ENCODE measurements at places on chromosomes 7 and 10.

DNA sequence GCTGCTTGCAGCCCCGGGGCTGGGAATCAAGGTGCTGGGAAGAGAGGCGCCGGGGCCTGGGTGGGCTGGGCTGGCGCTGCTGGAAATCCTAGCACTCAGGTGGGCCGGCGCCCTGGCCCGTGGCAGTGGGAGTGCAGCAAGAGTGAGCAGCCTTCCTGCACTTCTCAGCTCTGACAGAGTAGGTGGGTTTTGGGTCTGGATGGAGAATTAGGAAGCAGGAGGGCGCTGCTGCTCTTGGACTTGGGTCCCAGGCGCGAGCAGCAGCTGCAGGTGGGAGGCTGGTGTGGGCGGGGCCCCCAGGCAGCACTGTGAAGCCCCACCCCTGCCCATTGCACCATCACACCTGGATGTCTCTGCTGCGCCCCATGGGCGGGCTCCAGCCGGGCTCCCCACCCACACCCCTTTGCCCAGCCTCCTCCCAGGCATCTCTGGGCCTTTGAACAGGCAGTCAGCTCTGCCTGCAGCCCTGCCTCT is 6.0 kb downstream of the BRI3 start:
- no peak for DNase-seq

DNA sequence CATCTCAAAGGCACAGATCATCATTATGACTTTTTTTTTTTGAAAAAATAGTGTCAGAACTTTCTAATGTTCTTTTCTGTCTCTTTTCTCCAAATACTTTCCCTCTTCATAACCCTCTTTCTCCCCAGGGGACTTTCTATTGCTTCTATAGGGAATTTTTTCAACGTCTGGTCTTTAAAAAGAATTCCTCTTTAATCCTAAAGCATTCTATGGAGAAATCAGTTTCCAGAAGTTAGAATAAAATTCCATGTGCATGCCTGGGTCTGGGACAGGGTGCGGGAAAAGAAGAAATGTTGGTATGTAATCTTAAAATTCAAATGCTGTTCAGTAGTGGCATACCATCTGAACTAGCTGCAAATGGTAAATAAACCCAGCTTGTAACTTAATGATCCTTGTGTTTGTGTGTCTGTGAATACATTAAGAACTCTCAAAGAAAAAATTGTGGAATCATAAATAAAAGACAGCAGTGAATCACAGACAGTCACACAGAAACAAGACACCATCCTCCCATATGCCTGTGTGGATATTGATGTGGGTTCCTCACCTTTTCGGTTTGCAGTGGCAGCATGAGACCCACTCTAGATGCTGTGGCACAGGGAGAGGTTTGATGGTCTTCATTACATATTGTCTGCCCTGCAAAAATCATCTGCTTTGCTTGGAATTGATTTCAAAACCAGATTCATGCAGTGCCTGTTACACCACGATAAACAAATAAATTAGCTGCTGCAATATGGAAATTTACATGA is 374.7 kb upstream of the NRP1 start:
- DNase-seq, result no peak

GRCh38 chr10:106107706-106108105 is 1056.8 kb downstream of the SORCS1 start:
- no peak for DNase-seq

GRCh38 chr10:130037169-130037661 is 73.1 kb upstream of the EBF3 start:
- no peak for DNase-seq

GRCh38 chr10:844552-844951 is 87.0 kb downstream of the LARP4B start:
- DNase-seq, result no peak

- DNase-seq, result no peak
These were observed 191.0 kb downstream of the MAD1L1 start for GRCh38 chr7:2041496-2042367.

GRCh38 chr10:103333934-103334520 is 16.9 kb downstream of the PCGF6 start:
- no peak for DNase-seq

- DNase-seq, result no peak
These were observed 139.6 kb downstream of the TSPAN12 start for GRCh38 chr7:120718361-120718760.

DNA sequence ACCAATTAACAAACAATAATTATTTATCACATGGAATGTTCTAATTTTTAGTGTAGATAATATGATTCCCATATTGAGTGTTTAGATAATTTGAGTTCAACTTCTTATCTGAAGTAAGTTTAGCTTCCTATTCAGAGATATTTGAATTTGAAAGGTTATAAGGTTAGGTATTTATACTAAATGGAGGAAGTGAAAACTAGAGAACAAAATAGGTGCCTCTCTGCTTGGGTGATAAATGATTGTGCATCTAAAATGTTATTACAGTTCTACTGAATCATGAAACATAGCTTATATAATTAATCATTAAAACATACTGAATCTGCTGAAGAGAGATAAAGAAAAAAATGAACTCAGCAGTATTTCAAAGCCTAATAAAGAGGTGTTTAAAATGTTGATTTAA is 1174.3 kb downstream of the XPNPEP1 start:
- DNase-seq, result no peak

- DNase-seq, result no peak
These were observed 26.1 kb upstream of the GRID1 start for GRCh38 chr10:86392723-86393094.

- DNase-seq, result no peak
These were observed 228.7 kb downstream of the FRMD4A start for GRCh38 chr10:14102056-14102455.

DNA sequence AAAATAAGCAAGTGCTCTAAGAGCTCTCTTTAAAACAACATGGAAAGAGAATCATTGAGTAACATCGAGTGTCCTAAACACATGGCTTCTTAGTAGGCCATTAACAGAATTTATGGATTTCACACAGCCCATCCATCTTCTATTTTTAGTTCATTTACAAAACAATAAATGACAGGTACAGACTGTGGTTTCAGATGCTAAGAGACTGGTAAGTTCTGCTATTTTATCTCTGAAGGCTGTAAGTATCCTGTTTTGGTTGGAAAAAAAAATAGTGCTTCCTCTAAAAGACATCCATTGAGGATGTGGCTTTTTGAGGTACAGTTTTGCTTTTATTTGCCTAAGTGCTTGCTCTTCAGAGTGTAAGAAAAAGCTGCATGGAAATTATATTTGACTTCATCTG is 27.4 kb upstream of the GNAI1 start:
- DNase-seq, result no peak

DNA sequence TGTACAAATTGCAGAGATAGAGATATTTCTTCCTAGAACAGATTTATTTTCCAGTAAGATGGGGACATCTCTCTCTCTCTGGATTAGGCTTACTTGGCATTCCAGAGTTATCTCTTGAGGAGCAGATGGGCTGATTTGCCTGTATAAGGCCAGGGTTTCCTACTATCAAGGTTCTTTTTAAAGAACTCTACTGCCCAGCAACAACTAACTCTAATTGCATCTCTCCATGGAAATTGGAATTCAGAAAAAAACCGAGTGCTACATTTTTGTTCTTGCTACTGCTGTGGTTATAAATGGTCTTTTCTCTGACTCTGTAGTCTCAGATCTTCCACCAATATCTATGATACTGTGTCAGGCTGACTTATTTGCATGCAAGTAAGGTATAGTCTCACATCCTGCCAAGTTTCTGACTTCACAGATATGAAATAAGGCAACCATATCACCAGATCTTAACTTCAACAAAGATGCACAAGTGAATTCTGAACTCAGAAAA is 161.1 kb downstream of the CRPPA start:
- DNase-seq, result no peak

GRCh38 chr7:80726666-80727065 is 88.2 kb downstream of the CD36 start:
- no peak for DNase-seq

DNA sequence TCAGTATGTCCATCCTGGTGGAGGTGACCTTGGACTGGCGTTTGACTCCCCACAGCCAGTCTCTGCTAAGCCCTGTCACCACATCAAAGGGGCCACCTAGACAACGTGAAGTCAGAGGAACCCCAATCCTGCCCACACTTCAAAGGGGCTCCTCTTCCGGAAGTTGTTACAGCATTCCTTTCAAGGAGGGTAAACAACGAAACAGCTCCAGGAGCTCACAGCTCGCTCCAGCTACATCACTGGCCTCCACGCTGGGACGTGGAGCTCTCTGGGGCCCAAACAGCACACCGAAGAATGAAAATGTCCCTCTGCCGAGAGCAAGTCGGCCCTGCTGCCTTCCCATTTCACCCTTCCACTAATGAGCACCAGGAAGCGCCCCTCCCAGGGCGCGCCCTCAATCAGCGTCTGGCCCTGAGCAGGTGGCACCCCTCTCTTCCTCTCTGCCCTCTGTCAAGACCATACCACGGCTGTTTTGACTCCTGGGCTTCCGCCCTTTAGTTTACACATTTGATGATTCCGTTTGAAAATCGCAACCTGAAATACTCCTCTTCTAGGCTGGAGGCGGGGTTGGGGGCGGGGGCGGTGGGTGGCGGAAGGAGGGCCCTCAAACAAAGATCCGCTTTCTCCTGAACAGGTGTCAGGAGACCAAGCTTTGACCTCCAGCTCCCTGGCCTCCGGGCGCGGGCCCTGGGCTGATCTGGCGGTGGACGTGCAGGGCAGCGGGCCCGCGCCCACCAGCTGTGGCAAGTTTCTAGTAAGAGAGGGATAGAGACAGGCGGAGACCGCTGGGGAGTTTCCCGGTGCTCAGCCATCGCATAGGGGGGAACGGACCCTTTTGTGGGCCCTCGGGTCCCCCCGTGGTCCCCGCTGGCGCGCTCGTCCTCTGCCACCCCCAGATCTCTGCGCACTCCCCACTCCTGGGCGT is 53.1 kb upstream of the KDM7A start:
- DNase-seq, result no peak

DNA sequence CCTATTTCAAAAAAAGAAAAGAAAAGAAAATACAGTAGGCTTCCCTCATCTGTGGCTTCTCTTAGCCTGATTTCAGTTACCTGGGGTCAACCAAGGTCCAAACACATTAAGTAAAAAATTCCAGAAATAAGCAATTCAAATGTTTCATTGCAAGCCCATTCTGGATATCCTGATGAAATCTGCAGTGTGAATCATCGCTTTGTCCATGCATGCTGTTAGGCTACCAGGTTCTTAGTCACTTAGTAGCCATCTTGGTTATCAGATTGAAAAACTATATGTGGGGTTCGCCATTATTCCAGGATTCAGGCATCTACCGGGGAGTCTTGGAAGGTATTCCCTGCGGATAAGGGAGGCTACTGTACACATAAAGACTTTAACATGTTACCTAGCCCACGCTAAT is 991 bp upstream of the FAM204A start:
- DNase-seq, result no peak

DNA sequence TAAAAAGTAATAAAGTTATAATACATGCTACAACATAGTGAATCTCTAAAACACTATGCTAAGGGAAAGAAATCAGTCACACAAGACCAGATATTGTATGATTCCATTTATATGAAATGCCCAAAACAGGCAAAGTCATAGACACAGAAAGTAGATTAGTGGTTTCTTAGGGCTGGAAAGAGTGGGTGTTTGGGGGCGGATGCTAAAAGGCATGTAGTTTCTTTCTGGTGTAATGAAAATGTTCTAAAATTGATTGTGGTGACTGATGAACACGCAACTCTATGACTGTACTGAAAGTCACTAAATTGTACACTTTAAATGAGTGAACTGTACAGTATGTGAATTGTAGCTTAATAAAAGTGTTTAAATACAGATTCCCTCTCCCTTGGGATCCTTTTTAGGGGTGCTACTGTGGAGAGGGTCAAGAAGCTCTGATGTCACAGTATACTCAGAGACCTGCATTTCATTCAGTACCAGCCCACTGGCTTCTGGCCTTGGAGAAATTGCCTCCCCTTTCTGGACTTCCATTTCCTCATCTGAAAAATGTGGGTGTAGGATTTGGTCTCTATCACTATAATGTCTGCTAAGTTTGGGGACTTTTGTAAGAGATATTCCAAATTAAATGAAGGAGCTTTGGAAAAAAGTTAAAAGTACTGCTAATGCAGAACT is 46.4 kb downstream of the AOAH start:
- no peak for DNase-seq

GRCh38 chr7:26397796-26398426 is 106.2 kb downstream of the SNX10 start:
- no peak for DNase-seq

GRCh38 chr7:108079648-108080591 is 50.2 kb downstream of the LAMB4 start:
- no peak for DNase-seq

DNA sequence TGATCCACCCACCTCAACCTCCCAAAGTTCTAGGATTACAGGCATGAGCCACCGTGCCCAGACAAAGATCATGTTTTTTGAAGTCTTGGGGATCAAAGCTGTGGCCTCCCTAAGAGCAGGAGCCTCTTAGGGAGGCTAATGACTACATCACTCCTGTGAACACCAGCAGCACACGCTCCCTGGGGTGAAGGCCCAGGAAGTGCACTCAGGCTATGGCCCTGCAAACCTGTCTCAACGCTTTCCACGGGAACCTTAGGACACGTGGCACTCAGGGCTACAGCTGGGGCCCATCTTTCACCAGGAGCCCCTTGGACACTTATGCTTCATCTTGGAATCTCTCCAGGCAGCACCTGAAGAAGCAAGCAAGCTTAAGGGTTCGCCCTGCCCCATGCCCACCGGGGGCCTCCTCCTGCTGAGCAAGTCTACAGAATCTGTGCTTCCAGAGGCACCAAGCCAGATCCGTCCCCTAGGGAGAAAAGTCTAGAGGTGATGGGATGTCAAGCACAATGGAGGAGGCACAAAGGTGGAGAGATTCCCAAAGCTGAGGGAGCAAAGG is 18.4 kb downstream of the VSTM4 start:
- no peak for DNase-seq

- DNase-seq, result no peak
These were observed 178.0 kb downstream of the NPSR1 start for GRCh38 chr7:34835901-34836600.

- no peak for DNase-seq
These were observed 79.2 kb downstream of the NRF1 start for GRCh38 chr7:129690701-129691100.

DNA sequence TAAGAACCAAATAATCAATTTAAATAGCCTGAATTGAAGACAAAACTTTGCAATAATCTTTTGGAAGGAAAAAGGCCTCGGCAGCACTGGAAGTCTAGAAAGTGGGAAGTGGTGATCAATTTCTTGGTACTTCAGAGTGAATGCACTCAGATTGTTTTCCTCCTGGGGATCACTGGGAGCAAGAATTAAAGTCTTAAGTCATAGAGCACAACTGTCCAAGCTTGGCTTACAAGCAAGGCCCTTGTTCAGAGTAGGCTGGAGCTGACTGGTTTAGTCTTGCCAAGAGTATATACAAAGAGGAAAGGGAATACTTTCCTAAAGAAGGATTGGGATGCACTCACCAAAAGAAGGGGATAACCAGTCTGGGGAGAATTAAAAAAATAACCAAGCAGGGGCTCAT is 637.1 kb downstream of the CCSER2 start:
- no peak for DNase-seq

GRCh38 chr10:35720366-35720765 is 78.3 kb upstream of the FZD8 start:
- DNase-seq, result no peak

All from NK-92 treated with Interleukin-12 subunit alpha and Interleukin-12 subunit beta, amount 100 ng/mL, for 24 hours (cell line).